Activated naive CD8-positive, alpha-beta T cell treated with anti-CD3 and anti-CD28 coated beads for 36 hours (primary cell): ENCODE measurements at places on chromosomes 5 and 9.

- H3K27ac ChIP-seq = no peak overlapping the region
- DNase-seq = no peak
- H3K27me3 ChIP-seq = no peaks in the 10 kb centered on the region
These were observed 27.0 kb downstream of the TTLL11 start for GRCh38 chr9:122065923-122066629.

GRCh38 chr5:150271296-150271692 is 18.3 kb downstream of the CAMK2A start:
- no peaks in the 10 kb centered on the region for H3K36me3 ChIP-seq
- no peak overlapping the region for H3K27ac ChIP-seq
- H3K4me1 ChIP-seq = no peaks in the 10 kb centered on the region
- no peaks in the 10 kb centered on the region for H3K27me3 ChIP-seq
- no peak overlapping the region for H3K4me3 ChIP-seq

DNA sequence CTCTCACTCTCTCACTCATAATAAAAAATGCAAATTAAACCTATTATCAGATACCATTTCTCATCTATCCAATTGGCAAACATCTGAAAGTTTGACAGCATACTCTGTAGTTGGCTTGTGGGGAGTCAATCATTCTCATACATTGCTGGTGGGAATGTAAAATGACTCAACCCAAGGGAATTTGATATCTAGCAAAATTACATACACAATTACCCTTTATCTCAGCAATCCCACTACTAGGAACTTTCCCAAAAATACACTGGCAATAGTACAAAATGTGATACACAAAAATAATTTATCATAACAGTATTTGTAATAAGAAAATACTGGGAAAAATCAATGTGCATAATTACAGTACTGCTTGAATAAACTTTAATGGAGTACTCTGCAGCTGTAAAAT is 731.3 kb downstream of the DTWD2 start:
- H3K36me3 ChIP-seq = no peaks in the 10 kb centered on the region
- no peaks in the 10 kb centered on the region for H3K4me1 ChIP-seq
- no peak overlapping the region for H3K4me3 ChIP-seq

GRCh38 chr5:57776035-57776434 is 293.4 kb upstream of the ACTBL2 start:
- H3K4me1 ChIP-seq = peaks cover 3% of the 10 kb centered on the region
- no peaks in the 10 kb centered on the region for H3K27me3 ChIP-seq
- no peak overlapping the region for H3K27ac ChIP-seq
- no peak for DNase-seq
- H3K36me3 ChIP-seq = no peaks in the 10 kb centered on the region
- H3K4me3 ChIP-seq = no peak overlapping the region

DNA sequence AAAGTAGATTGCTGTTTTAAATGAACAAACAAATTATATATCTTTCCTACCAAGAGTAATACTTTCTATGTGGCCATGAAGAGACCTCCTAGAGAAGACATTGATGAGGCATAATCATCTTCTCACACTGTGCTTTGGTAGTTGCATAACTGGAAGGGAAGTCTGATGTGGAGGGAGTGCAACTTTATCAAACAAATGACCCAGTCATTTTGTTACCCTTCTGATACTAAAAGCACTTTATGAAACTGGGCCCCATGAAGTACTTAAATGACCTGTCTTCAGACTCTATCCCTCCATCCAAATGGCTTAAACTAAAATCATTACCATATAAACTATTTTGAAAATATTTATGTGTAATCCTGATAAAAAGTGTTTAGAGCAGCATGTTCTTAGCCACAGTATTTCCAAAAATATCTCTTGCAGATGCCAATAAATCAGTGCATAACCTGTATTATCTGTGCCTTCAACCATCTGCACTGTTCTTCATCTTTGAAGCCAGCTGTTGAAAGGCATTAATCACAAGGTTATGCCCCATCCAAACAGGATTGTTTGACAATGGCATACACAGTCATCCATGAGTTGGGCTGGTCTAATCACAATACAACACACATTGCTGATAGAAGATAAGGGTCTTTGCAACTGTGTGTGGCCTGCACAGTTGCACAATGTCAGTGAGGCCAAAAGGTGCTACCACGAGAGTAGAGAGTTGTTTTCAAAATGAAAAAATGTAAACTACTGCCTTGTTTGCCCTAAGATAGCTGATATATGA is 31.9 kb upstream of the MIER3 start:
- H3K27me3 ChIP-seq = peaks cover 3% of the 10 kb centered on the region
- no peaks in the 10 kb centered on the region for H3K36me3 ChIP-seq
- H3K4me3 ChIP-seq = no peak overlapping the region
- no peak for DNase-seq
- H3K27ac ChIP-seq = no peak overlapping the region
- H3K4me1 ChIP-seq = peaks cover 18% of the 10 kb centered on the region

DNA sequence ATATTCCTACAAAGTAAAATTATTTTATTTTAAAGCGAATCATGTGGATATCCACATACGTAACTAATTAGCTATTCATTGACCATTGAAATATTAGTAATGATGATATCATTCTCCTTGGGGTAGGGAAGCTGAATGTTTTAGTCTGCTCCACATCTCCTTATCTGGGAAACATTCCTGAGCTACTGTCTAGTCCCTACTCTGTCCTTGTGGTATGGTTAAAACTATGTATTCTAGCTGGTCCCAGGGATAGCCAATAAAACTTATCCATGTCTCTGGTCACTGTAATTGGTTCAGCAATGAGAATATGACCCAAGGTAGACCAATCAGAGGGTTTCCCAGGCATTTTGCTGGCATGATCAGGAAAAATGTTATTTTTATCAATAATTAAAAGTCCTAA is 76.0 kb upstream of the DAP start:
- no peak overlapping the region for H3K27ac ChIP-seq
- peaks cover 14% of the 10 kb centered on the region for H3K27me3 ChIP-seq
- DNase-seq = no peak
- H3K4me1 ChIP-seq = no peaks in the 10 kb centered on the region

DNA sequence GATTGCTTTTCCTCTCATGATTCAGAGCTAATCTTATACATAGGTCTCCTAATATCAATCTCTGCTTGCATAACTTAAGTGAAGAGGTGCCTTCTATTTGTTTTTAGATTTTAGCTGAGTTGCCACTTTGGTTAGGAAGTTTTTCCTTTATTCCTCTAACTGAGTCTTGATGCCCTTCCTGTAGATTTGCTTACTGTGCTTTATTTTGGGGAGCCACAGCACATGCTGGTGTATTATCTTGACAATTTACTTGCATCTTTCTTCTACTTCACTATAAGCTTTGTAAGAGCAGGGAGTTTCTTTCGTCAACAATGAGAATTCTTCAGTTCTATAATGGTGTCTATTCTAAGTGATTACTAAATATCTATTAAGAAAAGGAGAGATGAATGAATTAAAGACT is 54.9 kb downstream of the GABRA6 start:
- H3K27me3 ChIP-seq = no peaks in the 10 kb centered on the region
- no peaks in the 10 kb centered on the region for H3K36me3 ChIP-seq
- DNase-seq = no peak
